ENCODE measurements at places on chromosomes 11 and 22. TPM values are rescaled to one million over a fixed set of nuclear protein-coding genes. Genes with fewer than 3 reads are reported as not detected.

GRCh38 chr11:8313504-8314090 lies 49.9 kb upstream of the LMO1 start:
- no peak for DNase-seq

Gene TYR
- not detected for total RNA-seq

Gene EFCAB6
- not detected for total RNA-seq

DNA sequence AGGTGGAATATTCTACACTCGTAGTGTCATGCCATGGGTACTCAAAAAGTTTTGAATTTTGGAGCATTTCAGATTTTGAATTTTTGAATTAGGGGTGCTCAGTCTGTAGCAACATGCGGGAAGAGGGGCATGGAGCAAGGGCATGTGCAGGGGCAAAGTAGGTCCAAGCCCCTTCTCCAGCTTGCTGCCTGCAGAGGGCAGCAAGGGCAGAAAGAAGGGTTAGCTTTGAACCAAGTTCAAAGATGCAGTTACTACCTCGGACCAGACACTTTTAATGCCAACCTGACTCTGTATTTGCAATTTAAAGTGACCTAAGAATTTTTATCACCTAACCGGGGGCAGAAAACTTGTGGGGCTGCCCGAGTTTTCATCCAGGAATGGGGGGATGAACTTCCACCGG lies 68.2 kb downstream of the CD82 start:
- DNase-seq: peak; percentile 20

DNA sequence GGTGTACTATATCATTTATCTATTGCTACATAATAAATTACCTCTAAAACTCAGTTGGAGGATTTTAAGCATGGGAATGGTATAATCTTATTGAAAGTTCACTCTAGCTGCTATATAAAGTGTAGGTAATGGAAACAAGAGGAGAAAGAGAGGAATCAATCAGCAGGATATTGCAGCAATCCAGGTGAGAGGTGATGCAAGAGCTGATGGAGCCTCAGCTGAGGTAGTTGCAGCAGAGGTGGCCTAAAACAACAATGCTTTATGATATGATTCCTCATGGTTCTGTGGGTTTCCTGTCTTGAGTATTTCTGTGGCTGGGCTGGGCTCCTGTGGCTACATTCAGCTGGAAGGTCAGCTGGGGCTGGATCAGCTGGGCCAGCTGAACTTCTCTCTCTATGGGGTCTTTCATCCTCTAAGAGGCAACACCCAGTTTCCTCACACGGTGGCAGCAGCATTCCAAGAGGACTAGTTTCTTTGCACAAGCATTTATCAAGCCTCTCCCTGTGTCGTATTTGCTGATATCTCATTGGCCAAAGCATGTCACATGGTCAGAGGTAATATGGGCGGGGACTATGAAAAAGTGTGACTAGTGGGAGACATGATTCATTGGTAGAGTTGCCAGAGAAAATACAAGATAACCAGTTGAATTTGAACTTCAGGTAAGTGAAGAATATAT lies 135.4 kb upstream of the LARGE1 start:
- DNase-seq: no peak

Gene ZNF70
- total RNA-seq: 1.8 TPM

Gene CHRM4
- 0.30 TPM for total RNA-seq

- DNase-seq: no peak
Observed at GRCh38 chr11:124762624-124763155, 600 bp upstream of the ESAM start.

Gene CCDC89
- 1.7 TPM for total RNA-seq

Gene FAM181B
- not detected for total RNA-seq

GRCh38 chr11:79768343-79768742 lies 327.5 kb upstream of the TENM4 start:
- no peak for DNase-seq

DNA sequence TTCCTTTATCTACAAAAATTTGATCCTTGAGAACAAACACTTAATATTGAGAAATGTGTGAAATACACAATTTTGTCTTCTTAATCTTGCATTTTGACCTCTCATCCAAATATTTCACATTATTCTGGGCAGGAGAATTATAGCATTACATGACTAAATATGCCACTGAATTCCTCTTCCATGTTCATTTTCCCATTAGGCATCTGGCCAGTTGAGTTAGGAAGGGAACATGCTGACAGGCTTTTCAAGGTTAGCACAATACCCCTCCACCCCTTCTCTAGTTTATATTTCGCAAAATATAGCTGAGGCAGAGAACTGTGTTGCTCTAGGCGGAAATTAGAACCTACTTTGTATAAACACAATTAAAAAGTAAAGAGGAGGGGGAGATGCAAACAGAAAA lies 271.7 kb upstream of the ZC3H12C start:
- DNase-seq: no peak

GRCh38 chr11:17157761-17158160 lies 50.0 kb downstream of the PIK3C2A start:
- no peak for DNase-seq

Gene PRRG4
- total RNA-seq: 0.53 TPM

Gene TMEM9B
- total RNA-seq: 34.8 TPM

DNA sequence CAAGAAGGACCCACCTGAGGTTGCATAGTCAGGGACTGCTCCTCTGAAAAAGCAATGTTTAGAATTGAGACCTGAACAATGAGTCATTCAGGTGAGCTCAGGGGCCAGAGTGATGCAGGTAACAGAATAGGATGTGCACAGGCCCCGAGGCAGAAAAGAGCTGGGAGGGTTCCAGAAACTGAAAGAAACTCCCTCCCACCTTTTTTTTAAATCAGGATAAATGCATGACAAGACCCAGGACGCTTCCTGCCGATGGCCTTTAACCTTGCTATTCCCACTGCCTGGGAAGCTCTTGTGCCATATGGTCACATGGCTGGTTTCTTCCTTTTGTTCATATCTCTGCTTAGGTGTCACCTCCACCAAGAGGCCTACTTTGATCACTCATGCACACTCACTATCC lies 214.2 kb upstream of the ZBED5 start:
- no peak for DNase-seq

Gene ANO9
- 73.5 TPM for total RNA-seq

DNA sequence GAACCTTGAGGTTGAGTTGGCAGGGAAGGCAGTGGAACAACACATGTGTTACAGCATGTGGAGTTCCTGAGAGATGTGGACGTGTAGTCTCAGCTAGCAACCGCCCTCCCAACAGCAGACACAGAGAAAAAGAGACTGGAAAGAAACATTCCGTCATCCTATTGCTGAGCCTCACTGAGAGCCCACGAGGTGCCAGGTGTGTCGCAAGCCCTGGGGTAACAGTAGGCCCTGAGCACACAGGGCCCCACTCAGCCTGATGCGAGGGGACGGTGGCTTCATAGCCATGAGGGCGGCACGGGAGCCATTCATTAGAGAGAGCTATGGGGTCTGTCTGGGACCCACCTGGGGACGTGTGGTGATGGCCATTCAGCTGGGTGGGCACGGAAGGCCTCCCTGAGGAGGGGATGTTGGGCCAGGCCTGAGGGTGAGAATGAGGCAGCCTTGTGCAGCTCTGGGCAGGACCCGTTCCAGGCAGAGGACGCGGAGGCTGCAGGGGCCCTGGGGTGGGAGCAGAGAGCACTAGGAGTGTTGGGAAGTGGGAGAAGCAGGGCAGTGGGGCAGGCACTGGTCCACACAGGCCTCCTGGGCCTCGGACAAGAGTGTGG lies 26.2 kb downstream of the MPPED1 start:
- no peak for DNase-seq

DNA sequence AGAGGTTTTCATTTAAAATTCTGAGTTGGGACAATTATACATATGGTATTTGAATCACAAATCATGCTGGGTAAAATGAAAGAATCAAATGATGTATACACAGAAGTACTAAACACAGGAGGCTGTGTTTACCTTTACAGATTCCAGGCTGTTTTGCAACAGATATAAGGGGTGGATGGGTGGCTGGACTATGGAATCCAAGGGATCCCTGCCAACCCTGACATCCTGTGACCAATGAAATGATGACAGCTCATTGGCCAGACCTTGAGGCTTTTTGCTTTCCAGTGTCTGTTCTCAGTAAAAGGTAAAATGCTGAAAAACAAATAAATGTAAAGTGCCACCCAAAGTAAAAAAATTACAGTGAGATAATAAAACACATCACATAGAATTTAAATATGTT lies 3.3 kb upstream of the DDI1 start:
- no peak for DNase-seq

- no peak for DNase-seq
Observed at GRCh38 chr11:60235321-60235720, 7.6 kb downstream of the MS4A4E start.

DNA sequence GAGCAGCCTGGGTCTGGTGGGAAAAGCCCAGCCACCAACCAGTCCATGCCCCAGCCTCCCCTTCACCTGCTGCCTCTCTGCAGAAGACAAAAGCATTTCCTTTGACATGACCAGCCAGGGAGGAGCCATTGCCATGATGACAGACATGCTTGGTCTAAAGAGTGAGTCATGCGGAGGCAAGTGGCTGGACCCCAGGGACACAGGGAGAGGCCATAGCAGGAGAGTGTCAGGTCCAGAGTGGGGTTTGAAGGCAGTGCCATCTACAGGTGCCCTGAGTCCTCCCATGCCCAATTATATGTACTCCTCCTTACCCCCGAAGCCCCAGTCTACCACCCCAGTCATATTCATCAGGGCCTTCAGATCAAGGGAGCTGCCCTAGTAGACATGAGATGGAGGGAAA lies 67.4 kb downstream of the SCN3B start:
- no peak for DNase-seq

- no peak for DNase-seq
Observed at GRCh38 chr11:102269927-102270326, 47.4 kb upstream of the BIRC3 start.

GRCh38 chr22:50507421-50507990 lies at the start of gene LMF2:
TSS of gene LMF2 (minus strand) at chr22:50507702. CDS start at chr22:50507675, 27 bp downstream.
- peak; percentile 95 for DNase-seq

DNA sequence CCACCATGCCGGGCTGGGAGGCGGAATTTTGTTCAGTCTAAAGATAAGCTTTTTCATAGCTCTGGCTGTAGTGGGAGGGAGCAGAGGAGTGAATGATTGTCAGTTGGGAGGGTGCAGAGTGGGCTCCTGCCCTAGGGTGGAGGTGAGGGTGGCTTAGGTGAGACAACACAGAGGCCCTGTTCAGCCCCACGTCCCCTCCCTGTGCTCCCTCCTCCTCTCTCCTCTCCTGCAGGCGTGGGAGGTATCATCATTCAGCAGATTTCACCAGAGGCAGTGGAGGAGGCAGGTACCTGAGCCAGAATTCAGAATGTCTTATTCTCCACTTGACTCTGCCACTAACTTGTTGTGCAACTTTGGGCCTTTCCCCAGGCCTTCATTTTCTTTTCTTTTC lies 1.7 kb upstream of the THRSP start:
- DNase-seq: no peak

DNA sequence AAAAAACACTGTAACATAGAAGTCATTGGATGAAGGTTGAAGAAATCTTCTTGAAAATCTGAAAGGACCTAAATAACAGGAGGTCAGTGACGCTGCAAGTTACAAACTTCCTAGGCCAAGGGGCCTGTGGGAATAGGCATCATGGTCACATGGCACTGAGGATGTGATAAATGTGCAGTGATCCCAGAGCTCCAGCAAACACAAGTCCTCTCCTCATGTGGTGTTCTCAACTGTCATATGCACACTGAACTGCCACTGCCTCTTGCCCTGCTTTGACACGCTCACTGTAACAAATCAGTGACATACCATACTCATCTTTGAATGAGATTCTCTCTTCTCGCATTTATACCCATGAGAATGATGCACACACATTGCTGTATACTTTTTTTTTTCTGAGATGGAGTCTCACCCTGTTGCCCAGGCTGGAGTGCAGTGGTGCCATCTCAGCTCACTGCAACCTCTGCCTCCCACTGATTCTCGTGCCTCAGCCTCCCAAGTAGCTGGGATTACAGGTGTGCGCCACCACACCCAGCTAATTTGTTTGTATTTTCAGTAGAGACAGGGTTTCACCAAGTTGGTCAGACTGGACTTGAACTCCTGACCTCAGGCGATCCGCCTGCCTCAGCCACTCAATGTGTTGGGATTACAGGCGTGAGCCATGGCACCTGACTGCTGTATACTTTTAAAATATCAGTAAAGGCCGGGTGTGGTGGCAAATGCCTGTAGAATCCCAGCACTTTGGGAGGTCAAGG lies 65.1 kb upstream of the YPEL1 start:
- no peak for DNase-seq

- DNase-seq: no peak
Observed at GRCh38 chr11:11961399-11962028, 46.9 kb downstream of the DKK3 start.

Gene CASP5
- not detected for total RNA-seq

Gene SFI1
- 140 TPM for total RNA-seq

- no peak for DNase-seq
Observed at GRCh38 chr22:20086763-20087162, 6.7 kb downstream of the DGCR8 start.

Gene HYOU1
- total RNA-seq: 125 TPM

DNA sequence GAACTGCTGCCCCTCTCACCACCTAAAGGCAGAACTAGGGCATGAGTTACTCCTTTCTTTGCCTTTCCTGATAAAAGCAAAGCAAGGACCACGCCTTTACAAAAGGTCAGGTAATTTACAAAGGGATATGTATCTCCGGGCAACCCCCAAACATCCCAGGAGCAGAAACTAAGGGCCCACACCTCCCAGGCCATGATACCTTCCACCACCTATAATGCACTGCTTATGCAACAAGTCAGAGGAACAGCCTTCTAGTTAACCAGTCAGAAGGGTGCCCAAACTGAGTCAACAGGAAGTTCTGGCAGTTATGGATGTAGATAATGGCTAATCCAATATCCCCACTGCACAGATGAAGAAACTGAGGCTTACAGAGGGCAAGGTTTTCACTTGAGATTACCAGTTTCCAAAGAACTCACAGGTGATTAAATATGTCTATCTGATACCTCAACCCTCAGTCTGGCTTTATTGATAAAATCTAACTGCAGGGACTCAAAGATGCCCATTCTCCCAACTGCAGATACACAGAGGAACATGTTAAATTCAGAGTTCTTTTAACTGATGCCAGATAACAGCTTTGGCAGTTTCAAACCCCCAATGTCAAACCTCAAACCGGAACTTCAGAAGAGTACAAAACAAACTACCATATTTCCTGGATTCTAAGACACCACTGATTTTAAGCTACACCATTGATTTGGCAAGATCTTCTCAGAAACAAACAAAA lies 16.8 kb upstream of the CASTOR1 start:
- peak; percentile 48 for DNase-seq

DNA sequence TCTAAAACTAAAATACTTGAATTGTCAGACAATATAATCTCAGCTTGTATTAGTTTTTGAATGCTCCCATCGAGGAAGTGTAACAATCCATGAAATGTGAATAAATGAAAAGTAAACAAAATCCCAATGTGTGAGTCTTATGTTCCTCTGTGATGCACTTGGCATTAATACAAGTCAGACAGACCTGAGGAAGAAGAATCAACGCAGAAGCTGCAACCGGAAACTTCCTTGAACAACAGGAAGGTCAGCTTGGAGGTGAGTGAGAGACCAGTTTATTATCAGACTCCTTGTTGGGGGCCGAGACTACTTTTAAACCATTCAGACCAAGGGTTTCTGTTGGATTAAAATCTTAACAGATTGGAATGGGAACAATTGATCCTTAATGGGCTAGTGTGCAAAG lies 24.2 kb downstream of the NUP50 start:
- DNase-seq: no peak

Gene C1QTNF5
- total RNA-seq: not detected

- no peak for DNase-seq
Observed at GRCh38 chr11:59259047-59259446, 46.3 kb upstream of the MPEG1 start.

Gene EXPH5
- total RNA-seq: 0.55 TPM

Gene RAB39A
- 0.28 TPM for total RNA-seq

Data from activated CD4-positive, alpha-beta memory T cell treated with anti-CD3 and anti-CD28 coated beads, Interleukin-2, amount 10 ng/mL, durations not matched to agents 7 days and 5 days (primary cell).